AML-193 (cell line): ENCODE measurements at places on chromosomes 5 and 9.
A peak's percentile ranks its signal among the peaks of the same experiment; 100 is the strongest.

- no peak for DNase-seq
These were observed 23.7 kb downstream of the ACTL7A start for GRCh38 chr9:108885643-108886348.

DNA sequence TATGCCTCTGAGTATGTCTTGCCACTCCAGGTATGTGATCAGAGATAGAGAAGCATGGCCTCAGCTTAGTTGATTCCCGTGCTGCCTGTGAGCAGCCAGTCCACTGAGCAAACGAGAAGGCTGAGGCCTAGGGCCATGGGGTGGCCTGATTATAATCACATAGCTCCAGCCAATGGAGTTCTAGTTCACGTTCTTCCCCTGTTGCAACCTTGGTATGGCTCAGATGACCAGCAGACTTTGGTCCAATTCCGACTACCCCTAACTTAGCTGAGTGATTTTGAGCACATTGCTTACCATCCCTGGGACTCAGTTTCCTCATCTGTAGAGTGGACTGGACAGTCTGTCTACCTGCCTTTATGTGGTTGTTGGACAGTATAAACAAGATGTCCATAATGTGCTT lies 68.4 kb downstream of the PPARGC1B start:
- DNase-seq = no peak

DNA sequence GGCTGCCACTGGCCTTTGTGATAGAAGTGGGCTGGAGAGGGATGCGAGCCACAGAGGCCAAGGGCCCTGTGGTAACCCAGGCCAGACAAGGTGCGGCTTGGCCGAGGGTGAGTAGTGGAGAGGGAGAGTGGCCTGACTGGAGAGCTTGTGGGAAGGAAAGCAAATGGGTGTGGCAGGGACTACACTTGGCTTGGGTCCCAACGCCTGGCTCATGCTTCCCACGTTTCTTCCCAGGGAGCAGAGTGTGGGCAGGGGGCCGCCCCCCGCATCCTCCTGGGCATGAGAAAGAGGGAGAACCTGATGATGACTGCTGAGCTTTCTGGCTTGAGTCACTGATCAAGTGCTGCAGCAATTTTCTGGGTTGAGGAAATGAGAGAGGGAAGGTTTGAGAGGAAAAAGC lies 95.7 kb downstream of the ANKH start:
- no peak for DNase-seq

DNA sequence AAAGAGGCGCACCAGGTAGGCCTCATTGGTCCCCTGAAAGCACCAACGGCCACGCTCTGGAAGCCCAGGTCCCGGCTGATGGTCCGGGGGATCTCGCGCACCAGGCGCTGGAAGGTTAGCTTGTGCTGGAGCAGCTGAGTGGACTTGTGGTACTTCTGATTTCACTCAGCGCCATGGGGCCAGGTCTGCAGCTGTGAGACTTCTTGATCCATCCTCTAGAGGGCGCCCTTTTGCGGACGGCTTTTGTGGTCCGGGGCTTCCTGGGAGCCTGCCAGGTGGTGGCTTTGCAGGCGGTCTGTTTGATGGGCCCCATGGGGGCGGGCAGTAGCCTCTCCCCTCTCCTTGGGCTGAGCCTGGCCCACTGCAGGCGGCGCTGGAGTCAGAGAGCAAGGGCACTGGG lies 10.4 kb downstream of the TAF11L12 start:
- DNase-seq = no peak

DNA sequence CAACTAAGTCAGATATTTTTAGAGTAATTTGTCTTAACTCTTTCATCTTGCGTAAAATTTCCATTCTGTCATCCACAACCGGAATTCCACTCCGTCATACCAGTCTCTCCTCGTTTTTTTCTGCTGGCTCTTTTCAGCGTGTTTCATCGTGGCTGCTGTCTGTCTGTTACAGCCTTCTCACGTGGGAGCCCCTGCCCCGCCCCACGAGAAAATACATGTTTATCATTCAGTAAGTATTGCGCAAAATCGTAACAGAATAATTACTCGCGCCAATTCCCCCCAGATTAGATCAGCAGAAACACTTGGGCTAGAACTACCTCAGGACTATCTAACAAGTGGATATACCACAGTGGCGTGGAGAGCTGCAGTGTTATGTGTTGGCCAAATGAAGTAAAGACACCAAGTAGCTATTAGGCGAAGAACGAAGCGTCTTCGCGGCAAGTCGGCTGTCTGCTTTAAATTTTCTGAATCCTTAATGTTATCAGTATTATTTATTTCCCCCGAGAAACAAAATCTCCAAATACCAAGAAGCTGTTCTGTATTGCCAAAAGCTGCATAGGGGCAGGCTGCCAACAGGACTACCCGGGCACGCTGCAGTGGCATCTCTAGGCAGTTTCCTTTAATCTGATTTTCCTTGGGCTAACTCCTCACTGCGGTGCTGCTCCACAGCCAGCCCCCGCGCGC lies 566 bp upstream of the FOCAD start:
- DNase-seq = peak; percentile 76

GRCh38 chr9:121709798-121710197 lies 58.4 kb downstream of the DAB2IP start:
- no peak for DNase-seq

GRCh38 chr5:141349917-141350619 lies at the start of gene PCDHGB1:
PCDHGB1 (plus strand) TSS chr5:141350099; CDS start chr5:141350261, 162 bp downstream.
- DNase-seq = peak; percentile 33

GRCh38 chr5:164306662-164307061 lies 801.2 kb downstream of the MAT2B start:
- no peak for DNase-seq

DNA sequence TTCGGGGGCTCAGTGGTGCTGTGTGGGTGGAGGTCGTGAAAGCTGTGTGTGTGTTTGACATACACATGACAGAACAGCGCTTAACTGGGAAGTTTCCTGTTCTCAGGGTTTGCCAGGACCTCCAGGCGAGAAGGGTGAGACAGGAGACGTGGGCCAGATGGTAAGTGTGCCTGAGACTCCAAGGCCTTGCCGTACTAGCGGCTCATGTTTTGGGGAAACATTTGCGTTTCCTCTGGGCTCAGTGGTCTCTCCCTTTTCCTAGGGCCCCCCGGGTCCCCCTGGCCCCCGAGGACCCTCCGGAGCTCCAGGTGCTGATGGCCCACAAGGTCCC lies 68.3 kb upstream of the FCN2 start:
- no peak for DNase-seq

DNA sequence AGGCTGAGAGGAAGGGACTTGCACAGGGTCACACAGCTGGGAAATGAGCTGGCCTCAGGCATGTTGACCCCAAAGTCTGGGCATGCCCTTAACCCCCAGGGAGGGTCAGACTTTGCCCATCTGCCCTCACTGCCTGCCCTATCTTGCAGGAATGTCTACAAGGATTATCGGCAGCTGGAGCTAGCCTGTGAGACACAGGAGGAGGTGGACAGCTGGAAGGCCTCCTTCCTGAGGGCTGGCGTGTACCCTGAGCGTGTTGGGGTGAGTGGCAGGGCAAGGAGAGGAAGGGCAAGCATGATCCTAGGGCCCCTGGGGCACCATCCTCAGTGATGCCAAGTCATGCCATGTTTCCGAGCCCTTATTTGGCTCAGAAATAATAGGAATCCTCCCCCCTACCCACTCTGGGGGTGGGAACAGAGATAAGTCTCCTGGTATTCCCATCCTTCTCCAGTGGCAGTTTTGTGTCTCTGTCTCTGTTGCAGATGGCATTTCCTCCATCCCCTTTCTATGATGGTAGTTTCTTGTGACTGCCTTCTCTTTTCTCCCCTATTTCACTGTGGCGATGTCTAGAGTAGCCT lies 28.5 kb downstream of the GOLGA2 start:
- DNase-seq = no peak

GRCh38 chr5:138339464-138339863 lies 1.4 kb downstream of the FAM53C start:
- DNase-seq = peak; percentile 45

- no peak for DNase-seq
These were observed 45.7 kb downstream of the SCAMP1 start for GRCh38 chr5:78405829-78406750.

DNA sequence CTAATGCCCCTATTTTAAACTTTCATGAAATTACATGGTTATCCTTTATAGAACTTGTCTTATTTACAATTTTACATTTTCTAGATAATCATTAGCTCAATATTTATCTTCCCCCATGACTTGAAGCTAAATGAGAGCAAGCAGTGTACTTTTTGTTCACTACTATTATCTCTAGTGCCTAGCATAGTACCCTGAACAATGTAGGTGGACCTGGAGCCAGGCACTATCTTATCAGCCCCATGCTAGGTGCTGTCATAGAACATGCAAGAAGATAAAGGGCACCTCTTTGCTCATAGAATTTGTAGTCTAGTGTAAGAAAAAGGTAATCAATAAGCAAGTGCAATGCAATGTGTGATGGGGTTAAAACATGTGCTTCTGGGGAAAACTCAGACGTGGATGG lies 399.9 kb downstream of the ELAVL2 start:
- DNase-seq = no peak

DNA sequence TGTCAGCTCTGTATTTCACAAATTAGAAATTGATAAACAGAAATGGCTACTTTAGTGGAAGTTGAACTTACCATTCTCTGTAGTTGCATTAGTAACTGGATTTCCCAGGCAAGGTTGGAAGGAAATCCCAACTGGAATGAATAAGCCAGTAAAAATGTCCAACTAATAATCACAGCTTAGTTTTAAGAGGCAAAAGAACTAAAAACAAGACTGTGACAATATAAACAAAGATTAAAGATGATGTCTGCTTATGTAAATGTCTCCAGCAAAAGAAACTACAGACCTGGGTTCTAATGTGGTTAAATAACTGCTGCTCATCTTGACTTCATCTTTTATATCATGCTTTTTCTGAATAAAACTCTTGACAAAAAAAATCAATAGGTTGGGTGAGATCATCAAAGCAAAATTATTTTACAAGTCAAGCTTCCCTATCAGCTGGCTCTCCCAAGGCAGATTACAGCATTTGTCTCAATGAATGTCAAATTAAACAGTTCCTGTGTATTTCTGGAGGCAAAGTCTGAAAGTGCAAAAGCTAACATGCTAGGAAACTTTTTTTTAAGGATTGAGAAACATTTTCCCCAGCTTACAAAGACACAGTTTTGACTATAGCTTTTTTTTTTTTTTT lies 62.3 kb upstream of the HMHB1 start:
- no peak for DNase-seq

- DNase-seq = no peak
These were observed 30.7 kb upstream of the TENT2 start for GRCh38 chr5:79581535-79581934.

DNA sequence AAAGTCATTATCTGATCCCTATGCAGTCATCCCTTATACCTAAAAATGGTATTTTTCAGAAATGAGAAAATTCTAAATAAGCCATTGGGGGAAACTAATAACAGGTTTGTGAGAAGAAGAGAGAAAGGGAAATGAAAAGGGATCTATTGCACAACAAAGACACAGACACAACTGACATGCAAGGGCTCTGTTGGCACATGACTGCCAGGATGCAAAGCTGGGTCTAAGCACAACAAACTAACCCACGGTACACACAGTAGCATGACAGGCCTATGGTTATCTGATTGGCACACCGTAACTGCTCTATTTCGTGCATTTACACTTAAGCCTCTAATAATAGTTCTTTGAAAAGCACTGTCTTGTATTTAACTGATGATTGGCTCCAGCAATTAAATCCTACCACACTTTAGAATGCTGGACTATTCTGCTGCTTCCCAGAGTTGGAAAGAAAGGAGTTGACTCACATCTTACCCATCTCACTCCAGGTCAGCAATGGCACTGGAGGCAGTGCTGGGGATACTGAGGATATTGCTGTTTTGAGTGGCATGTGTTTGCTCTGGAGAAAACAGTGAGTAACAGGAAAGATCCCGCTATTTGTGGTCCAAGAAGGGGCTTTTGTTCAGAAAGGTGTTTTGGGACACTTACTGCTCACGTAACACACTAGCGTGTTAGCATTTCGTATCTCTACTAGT lies 328.3 kb downstream of the GLIS3 start:
- peak; percentile 35 for DNase-seq

DNA sequence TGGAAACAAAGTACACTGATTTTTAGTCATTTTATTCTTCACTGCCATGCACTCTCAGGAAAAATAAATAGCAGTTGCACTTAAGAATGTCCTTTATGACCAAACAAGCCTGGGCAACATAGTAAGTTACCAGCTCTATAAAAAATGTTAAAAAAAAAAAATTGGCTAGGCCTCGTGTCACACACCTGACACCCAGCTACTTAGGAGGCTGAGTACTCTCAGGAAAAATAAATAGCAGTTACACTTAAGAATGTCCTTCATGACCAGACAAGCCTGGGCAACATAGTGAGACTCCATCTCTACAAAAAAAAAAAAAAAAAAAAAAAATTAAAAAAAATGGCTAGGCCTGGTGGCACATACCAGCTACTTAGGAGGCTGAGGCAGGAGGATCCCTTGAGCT lies 304.6 kb downstream of the SLCO4C1 start:
- DNase-seq = no peak

DNA sequence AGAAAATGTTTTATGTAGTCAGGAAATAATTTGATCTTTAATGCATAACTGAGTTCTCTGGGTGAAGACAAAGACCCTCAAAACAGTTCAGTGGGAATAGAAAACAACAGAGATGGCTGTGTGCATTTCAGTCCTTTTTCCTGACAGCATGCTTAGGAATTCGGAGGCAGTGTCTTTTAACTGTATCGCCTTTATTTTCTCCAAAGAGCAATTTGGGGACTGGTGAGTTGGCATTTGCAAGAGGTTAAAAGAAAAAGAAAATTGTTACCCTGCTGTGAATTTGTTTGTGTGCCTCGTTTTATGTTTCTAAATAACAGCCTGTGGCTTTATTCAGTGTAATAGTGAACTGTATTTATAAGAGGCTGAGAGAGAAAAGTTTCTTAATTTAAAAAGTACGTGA lies 227.8 kb upstream of the DMAC1 start:
- DNase-seq = no peak
